ENCODE measurements at places on chromosomes 16 and 17.
A peak's percentile ranks its signal among the peaks of the same experiment; 100 is the strongest.

- DNase-seq: no peak
These were observed 164.8 kb upstream of the FOXF1 start for GRCh38 chr16:86345516-86345915.

GRCh38 chr16:9016824-9017223, 53.1 kb upstream of the USP7 start:
- no peak for DNase-seq

GRCh38 chr17:30433514-30433913, 43.7 kb upstream of the GOSR1 start:
- peak; percentile 37 for DNase-seq

DNA sequence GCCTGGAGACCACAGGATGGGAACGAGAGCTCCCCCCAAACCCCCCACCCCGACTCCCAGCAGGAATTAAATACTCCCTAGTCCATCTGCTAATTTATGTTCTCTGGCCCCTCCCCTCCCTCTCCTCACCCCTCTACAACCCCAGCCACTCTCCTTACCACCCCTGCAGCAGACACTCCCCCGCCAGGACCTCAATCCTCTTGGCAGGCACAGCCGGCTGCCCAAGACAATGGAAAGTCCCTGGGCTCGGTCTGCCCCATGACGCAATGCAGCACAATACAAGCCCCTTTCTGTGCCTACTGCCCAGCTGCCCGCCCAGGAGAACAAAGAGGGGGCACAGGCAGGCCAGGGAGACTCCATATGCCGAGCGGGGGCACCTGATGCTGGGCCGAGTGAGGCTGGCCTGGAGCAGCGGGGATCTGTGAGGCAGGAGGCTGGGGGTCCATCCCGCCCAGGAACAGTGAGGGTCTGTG, 30.3 kb upstream of the CDC42EP4 start:
- peak; percentile 93 for DNase-seq

DNA sequence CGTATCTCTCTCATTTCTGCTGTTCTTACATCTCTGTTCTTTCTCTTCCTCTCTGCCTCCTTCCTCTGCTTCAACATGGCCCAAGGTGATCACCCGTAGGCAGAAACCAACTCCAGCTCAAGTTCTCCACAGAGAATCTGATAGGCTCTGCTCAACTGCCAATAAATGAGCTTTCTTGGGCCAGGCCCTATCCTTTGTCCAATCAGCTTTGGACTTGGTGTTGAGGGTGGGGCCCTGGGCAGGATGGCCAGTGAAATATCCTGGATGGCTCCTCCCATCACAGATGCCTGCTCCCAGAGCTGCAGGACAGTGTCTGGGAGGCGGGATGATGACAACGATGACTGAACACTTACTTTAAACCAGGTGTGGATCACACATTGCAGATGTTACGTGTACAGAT, 17.4 kb upstream of the BRD7 start:
- DNase-seq: no peak

DNA sequence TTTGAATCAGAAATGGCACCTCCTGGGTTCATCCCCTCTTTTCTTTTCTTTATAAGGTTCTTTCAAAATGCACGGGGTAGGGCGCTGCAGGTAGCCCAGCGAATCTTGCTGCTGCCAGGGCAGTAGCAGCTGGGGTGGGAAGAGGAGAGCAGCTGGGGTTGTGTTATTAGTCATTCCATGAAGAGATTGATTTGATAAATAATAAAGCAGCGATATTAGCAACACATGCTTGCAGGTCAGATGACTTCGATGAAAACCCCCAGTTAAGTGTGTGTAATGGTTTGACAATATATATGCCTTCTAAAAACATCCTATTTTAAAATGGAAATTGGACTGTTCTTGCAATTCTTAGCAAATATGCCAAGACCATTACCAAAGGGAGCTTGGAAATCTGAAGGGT, 200.7 kb downstream of the CCDC182 start:
- DNase-seq: no peak

- no peak for DNase-seq
These were observed 17.0 kb upstream of the TMEM132E start for GRCh38 chr17:34562387-34562786.

DNA sequence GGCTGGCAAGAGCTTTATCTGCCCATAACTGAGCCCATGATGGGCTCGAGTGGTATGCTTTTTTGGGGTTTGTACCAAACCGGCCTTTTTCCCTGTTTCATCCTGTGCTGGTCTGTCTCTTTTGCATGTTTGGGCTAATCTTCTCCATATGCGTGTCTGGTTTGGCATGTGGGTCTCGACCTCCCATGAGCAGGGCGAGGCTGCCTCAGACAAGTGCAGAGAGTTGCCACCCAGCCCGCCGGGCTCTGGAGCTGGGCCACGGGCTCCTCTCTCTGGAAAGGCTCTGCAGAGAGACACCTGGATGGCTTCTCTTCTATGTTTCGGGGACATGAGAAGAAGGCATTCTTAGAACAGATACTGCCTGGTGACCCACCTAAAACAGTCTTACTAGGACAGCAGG, 67.8 kb upstream of the TBX2 start:
- DNase-seq: no peak

GRCh38 chr16:6853565-6853964, 479.1 kb upstream of the RBFOX1 start:
- no peak for DNase-seq

DNA sequence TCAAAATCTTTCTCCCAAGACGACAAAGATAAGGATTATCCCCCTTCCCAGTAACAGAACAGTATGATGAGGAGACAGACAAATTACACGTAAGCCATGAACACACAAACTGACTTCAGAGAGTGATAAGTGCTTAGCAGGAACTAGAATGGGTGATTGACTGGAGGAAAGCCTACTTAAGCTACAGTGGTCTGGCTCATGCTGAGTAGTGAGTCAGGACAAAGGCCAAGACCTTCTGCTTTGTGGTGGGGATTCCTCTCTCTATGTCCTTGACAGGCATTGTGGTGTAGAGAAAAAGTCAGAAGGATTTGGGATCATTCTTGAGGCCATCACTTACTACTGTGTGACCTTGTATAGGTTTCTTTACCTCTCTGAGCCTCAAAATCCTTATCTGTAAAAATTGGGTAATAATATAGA, 381.9 kb upstream of the CCL2 start:
- no peak for DNase-seq

DNA sequence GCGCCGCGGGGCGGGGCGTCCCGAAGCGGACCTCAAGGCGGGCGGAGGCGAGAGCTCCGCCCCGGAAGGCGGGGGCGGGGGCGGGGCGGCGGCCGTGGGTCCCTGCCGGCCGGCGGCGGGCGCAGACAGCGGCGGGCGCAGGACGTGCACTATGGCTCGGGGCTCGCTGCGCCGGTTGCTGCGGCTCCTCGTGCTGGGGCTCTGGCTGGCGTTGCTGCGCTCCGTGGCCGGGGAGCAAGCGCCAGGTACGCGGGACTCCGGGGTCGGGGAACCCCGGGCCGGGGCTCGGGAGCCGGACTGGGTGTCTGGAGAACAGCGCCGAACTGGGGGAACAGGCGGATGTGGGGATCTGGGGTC, at the start of gene TNFRSF12A:
Gene TNFRSF12A, plus strand, starts transcription at position 122 of the 357 bp plus-strand sequence. Its CDS starts 30 bp downstream, at position 152.
- DNase-seq: no peak

- no peak for DNase-seq
These were observed 13.7 kb downstream of the DYNLL2 start for GRCh38 chr17:58096892-58097291.

DNA sequence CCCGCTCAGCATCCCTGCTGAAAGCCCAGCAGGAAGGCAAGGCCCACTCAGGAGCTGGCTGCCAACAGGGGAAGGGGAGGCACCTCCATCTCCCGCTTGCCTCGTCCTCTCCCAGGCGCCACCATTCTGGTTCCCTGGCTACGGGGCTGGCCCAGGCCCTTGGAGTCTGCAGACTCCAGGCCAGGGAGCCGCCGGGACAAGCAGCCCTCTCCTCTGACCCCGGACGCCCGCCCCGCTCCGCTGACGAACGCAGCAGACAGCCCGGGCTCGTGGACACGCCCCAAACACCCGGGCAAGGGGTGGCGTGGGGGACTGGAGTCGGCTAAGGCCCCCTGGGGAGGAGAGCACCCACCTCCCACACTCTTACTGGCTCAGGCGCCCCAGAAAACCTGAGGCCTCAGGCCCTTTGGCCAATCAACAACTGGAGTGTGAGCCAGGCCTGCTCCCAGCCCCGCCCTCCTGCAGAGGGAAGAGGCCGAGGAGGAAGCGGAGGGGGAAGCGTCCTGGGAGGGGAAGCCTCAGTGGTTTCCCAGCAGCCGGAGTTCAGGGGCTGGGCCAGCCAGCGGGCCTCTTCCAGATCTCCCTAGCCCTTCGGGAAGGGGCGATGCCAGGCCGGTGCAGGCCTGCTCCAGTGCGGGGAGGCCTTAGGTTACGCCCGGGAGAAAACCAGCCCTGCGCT, 4.2 kb downstream of the MNT start:
- DNase-seq: no peak

GRCh38 chr16:15827709-15828343, 29.0 kb downstream of the MYH11 start:
- no peak for DNase-seq

- no peak for DNase-seq
These were observed 36.6 kb downstream of the BCO1 start for GRCh38 chr16:81275064-81275532.

DNA sequence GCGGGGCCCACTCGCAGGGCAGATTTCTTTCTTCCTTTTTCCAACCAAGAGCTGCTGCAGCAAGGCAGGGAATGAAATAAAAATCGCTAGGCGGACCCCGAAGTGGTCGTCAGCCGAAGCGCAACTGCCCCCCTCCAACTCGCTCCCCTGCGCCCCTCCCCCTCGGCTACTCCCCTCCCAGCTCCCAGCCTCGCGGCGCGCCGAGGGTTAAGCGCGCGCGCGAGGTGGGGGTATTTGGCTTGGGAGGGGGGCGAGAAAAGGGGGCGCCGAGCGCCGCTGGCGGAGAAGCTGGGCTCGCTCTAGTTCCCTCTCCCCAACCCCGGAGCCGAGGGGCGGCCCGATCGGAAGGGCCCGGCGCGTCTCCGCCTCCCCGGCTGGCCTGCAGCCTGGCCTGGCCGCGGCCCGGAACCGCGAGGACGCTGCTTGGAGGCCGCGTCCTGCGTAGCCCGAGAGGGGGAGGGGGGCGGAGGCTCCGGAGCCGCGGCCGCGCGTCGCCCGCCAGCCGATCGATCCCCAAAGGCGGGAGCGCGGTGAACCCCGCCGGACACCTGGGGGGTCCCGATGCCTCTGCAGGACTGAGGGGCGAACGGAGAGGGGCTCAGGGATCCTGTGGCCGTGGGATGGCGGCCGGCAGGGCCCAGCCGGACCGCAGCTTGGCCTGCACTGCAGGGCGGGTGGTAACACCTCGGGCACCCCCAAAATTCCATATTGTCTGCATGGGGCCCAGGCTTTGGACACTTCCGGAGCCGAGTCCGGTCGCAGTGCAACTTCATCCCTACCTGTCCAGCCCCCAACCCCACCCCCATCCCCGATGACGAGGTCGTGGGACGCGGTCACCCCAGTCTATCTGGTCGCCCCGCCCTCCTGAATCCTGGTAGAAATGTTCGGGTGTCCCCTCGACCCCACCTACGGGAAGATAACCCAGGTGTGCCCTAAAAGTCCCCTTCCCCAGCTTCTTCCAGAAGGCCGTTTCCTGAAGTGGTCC, 4.9 kb upstream of the CBX4 start:
- no peak for DNase-seq

- no peak for DNase-seq
These were observed 52.2 kb upstream of the STH start for GRCh38 chr17:45946841-45947256.

- no peak for DNase-seq
These were observed 9.0 kb downstream of the SDK2 start for GRCh38 chr17:73635101-73635817.

DNA sequence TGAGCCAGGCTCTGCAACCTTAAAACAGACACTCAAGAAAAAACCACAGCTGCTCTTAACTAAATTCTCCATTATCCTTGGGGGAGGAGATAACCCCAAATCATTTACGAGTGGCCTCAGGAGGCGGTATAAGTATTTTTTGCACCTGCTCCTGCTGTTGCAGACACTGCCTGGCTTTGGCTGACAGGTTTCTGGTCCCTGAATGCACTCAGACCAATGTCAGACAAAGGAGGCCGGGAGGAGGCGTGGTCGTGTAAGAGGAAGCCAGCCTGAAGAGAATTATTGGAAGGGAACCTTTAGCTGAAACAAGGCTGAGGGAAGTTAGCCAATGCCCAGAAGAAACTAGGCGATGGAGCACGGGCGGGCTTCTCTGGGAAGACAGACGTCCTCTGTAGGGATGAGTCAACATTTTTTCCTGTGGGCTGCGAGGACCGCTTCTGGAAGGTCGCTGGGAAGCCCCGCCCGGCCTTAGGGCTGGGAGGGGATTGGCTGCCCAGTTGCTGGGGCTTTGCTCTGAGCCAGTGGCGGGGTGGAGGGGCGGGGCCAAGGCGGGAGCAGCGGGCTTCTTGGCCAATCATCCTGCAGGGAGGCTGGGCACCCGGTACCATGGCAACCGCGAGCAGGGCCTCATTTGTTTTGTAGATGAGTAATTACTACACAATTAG, 82.3 kb downstream of the CCDC182 start:
- DNase-seq: peak; percentile 96

DNA sequence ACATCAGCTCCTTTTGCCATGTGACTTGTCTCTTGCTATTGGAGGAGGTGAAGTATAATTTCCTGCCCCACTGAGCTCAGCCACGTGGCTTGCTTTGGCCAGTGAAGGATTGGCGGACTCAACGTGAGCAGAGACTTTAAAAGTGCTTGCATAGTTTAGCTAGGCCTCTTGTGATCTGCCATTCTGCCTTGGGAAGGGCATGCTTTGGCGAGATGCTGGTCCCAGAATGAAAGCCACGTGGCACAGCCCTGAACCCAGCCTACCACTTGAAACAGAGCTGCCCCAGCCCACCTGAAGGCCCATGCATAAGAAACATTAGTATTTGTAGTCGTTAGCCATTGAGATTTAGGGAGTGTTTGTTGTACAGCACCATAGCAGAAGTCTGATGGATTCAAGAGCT, 148.2 kb downstream of the TMEM132E start:
- DNase-seq: no peak

- DNase-seq: no peak
These were observed 22.6 kb downstream of the NTAN1 start for GRCh38 chr16:15033309-15033707.

DNA sequence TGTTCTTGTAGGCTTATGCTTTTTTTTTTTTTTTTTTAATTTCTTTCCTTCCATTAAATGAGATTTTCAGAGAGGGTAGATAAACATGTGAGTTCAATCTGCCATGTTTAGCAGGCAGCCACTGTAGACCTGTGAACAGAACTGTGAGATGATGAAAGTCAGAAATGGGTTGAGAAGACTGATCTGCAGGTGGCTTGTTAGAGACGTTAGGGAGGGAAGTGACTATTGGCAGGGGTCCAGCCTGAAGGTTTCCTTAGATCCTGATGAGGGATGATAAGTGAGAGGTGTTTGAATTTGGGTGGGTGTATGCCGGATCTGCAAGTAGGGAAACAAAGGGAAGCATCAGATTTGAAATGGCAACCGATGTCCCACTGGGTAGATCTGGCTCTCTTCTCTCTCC, 157.8 kb downstream of the HS3ST3B1 start:
- no peak for DNase-seq

DNA sequence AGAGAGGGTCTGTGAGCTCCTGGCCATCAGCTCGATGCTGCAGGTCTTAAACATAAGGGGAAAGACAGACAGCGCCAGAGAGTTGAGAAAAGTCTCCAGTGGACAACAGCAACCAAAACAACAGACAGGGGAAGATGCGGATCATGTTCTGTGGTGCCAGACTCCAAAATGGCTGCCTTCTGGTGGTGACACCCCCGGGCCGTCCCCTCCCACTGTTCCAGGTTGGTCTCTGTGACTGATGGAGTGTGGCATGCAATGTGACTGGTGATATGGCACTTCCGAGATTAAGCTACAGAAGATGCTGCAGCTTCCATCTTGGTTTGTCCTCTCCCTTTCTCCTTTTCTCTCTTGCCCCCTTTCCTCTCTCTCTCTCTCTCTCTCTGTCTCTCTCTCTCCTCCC, 40.4 kb upstream of the RBFOX3 start:
- no peak for DNase-seq

GRCh38 chr16:947255-947921, 23.4 kb downstream of the LMF1 start:
- no peak for DNase-seq

All from kidney epithelial cell (primary cell).